Activated CD4-positive, alpha-beta memory T cell treated with anti-CD3 and anti-CD28 coated beads for 36 hours (primary cell): ENCODE measurements at places on chromosomes 3 and 15. TPM values are rescaled to one million over a fixed set of nuclear protein-coding genes. Genes with fewer than 3 reads are reported as not detected.

RAB6B gene
- 2.7 TPM for total RNA-seq

BRK1 gene
- 76.1 TPM for total RNA-seq

ZNF385D gene
- total RNA-seq, result not detected

PLXNA1 gene
- total RNA-seq, result 8.8 TPM

CPOX gene
- 36.0 TPM for total RNA-seq

EFCAB12 gene
- 0.31 TPM for total RNA-seq

GHSR gene
- total RNA-seq, result not detected

KLHL6 gene
- total RNA-seq, result 63.5 TPM
